ENCODE measurements at places on chromosomes 5 and 9.

DNA sequence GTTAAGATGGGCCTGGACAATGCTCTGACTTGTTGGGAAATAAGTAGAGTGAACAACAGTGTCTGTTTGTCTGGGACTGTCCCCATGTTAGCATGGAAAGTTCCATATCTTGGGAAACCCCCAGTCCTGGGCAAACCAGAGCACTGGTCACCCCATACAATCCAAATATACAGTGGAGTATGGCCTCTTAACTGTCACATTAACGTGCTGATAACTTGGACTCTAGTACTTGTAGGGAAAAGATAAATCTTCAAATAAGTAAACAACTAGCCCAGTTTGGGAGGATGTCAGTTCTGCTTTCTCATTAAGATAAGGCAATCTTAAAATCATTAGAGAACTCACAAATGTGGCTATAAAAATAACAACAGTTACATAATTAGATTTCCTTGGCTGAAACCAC is 47.6 kb upstream of the JAK2 start:
- no peak for DNase-seq

GRCh38 chr5:96969366-96969765 is 33.5 kb downstream of the LNPEP start:
- no peak for DNase-seq

DNA sequence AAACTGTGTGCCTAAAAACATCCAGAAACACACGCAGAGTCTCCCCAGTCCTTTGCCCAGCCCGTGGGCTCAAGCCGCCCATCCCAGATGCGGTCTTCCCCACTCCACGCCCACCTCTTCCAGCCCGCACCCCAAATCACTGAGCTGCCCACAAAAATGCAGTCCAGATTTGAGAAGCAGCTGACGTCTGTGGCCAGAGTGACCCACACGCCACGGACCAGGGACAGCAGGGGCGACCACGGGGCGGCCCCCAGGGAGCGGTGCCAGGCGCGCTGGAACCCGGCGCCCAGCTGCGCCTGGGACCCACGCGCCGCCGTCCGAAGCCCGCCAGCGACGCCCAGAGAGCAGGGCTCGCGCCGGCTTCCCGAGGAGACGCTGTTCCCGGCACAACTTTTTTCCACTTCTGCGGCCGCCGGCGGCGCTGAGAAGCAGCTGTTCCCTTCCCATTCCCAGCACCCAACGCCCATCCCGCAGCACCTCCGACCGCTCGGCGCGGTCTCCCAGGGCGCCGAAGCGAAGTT is 674 bp downstream of the LHFPL2 start:
- DNase-seq: peak; percentile 52

DNA sequence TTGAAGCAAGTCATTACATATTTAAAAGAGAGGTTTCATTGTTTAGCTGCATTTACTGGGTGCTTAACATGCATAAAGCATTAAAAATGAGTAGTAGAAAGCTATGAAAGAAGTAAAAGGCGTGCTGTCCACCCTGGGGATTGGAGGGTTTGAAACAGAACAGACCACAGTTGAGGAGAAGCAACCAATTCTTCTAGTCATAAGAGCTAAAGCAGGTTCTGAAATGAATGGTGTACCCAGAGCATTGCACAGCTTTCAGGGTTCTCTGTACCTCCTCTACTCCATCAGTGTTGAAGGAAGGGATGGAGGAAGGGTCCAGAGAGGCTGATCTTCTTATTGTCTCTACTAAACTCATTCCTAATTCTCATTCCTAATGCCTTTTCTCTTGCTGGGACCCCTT is 68.9 kb downstream of the SH3RF2 start:
- DNase-seq: no peak

GRCh38 chr9:137241490-137242268 is 592 bp downstream of the TUBB4B start:
- DNase-seq: no peak

GRCh38 chr5:80655231-80655774 is 520 bp upstream of the DHFR start:
- DNase-seq: no peak

DNA sequence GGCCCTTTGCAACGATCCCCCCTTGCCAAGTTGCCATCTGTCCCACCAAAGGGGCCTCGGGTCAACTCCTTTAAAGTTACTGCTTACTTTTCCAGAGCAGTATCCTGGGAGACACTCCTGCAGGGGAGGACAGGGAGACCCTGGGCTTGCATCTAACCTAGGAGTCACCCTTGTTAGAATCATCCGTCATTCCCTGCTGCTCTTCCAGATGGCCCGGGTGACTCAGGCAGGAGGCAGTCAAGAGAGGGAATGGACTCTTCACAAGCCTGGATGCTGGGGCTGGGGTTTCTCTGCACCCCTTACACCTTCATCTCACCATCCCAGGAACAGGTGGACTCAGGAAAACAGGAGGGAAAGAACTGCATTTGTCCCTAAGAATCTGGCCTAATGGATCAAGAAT is 175.6 kb downstream of the GABBR2 start:
- peak; percentile 50 for DNase-seq

GRCh38 chr5:18602402-18602801 is 968.1 kb downstream of the TAF11L14 start:
- no peak for DNase-seq

- DNase-seq: no peak
Observed at GRCh38 chr9:8208465-8208864, 408.9 kb upstream of the DMAC1 start.

DNA sequence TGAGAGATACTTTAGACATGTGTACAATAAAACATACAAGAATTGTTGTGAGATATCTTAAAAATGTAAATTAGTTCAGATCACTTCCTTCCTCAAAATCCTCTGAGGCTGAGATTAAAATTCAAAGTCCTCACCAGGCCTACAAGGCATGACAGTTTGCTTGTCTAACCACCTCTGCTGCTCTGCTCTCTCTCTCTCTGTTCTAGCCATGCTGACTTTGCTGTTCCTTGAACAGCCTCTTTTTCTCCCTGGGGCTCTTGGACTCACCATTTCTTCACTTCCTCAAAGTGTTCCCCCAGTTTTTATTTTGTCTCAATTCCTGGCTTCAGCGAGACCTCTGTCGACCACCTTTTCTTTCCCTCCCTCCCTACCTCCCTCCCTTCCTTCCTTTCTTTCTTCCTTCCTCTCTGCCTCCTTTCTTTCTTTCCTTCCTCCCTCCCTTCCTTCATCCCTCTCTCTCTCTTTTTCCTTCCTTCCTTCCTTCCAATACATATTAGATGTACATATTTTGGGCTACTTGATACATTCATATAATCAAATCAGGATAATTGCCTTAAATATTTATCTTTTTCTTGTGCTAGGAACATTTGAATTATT is 27.0 kb downstream of the CATSPER3 start:
- DNase-seq: no peak

GRCh38 chr5:170625221-170626165 is 121.7 kb downstream of the KCNIP1 start:
- no peak for DNase-seq

DNA sequence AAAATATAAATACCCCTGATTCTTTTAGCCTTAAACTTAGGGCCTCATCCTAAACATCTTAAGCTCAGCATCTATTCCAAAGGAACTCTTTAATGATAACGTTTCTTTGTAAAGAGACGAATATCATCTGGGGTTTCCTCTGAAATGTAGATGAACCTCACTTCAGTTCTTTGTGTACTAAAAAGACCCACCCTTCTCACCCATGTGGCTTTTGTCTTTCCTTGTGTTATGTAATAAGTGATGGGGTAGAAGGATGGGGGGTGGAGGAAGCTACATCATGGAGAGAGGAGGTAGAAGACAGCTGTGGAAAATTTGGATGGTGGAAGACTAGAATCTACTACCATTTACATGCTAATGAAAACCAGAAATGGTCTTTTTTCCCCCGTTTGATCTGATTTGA is 111.0 kb downstream of the NDUFS4 start:
- DNase-seq: no peak

DNA sequence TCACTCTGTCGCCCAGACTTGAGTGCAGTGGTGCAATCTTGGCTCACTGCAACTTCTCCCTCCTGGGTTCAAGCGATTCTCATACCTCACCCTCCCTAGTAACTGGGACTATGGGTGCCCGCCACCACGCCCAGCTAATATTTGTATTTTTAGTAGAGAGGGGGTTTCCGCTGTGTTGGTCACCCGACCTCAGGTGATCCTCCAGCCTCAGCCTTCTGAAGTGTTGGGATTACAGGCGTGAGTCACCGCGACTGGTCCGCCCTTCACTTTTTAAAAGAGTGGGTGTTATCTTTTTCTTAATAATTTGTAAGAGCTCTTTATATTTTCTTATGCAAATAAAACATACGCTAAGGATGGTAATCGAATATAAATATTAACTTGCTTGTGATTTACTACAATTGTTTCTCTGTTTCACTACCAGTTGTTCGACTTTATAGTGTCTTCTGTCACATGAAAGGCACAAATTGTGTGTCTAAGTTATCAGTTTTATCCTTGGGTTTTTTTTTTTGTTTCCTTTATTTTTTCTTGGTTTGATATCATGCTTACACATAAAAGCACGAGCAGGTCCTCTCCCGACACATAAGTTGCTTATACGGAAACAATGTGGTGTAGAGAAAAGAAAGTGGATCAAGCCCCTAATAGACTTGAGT is 1.9 kb upstream of the GPBP1 start:
- peak; percentile 38 for DNase-seq

- peak; percentile 44 for DNase-seq
Observed at GRCh38 chr5:100623719-100624118, 88.5 kb downstream of the FAM174A start.

Measured in amniotic epithelial cell (primary cell).